ENCODE measurements at places on chromosomes 13 and 19.

GRCh38 chr13:84566780-84567179, 684.5 kb upstream of the SLITRK1 start:
- no peak for DNase-seq

DNA sequence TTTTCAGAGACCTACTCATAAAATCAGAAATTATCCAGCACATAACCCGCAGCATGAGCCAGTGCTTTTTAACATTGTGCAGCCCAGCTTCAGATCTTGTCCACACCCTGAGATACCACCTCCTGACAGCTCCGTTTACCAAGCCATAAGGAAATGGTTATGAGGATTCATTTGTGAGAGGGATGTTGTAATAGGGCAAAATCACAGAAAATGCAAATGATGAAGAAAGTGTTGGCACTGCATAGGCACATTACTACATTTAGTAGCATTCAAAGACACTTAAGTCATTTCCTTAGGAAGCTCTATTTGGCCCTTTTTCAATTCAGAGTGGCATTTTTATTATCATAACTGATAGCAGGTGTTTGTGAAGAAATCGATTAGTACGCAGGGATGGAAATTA, 277.5 kb downstream of the DNAJC15 start:
- no peak for DNase-seq

GRCh38 chr19:11106477-11106876, 17.2 kb downstream of the LDLR start:
- DNase-seq = no peak

GRCh38 chr13:110343241-110343865, 36.3 kb downstream of the COL4A2 start:
- DNase-seq = no peak
